ENCODE measurements at places on chromosomes 12 and 14.

- no peak for DNase-seq
These were observed 181.9 kb upstream of the ARHGAP5 start for GRCh38 chr14:31895206-31895605.

GRCh38 chr12:80242321-80242720 lies 143.0 kb downstream of the OTOGL start:
- no peak for DNase-seq

- DNase-seq = no peak
These were observed 759 bp upstream of the ACVR1B start for GRCh38 chr12:51950682-51951198.

DNA sequence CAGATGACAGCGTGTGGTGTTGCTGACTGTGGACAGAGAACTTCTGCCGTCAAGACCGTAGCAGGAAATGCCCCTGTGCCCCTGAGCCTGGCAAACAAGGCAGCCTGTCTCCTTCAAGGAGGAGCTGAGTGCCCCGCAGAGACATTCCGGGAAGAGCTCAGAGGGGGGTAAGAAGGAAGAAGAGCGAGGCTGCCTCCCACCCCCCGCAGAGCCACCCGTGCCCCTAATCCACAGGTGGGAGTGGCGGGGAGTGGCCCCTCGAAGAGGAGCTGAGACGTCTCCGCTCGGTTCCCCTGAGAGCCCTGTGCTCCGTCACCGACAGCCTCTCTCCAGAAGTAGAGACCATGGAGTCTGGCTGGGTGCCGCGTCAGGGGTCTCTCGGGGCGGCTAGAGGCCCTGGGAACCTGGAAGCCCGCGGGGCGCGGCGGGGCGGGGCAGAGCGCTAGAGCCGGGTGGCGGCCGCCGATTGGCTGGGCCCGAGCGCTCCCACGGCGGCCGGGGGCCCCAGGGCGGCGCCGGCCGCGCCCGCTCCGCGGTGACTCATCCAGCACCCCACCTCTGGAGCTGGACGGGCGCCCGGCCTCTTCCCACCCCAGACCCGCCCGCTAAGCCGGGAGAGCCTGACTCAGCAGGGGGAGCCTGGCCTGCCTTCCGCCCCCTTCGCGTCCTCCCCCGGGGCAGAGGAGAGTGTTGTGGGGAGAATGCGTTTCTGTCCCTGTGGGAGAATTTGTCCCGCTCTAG lies 25.2 kb upstream of the KRT78 start:
- DNase-seq = peak; percentile 67

DNA sequence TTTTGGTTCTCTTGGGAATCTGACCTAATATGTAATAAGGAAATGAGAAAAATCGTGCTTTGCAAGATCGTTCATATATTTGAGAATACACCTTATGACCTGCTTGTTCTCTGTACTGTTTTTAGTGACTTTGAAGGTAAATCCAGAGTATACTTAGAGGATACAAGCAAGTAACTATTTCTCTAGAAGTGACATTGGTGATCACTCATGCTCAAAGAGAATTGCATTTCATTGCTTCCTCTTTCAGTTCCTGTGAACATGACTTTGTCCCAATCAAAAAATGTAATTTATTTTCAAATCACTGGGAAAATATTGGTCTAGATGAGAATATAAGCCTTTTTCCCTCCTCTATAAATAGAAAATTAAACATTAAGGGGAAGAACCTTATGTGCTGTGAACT lies 2.7 kb downstream of the KTN1 start:
- no peak for DNase-seq

DNA sequence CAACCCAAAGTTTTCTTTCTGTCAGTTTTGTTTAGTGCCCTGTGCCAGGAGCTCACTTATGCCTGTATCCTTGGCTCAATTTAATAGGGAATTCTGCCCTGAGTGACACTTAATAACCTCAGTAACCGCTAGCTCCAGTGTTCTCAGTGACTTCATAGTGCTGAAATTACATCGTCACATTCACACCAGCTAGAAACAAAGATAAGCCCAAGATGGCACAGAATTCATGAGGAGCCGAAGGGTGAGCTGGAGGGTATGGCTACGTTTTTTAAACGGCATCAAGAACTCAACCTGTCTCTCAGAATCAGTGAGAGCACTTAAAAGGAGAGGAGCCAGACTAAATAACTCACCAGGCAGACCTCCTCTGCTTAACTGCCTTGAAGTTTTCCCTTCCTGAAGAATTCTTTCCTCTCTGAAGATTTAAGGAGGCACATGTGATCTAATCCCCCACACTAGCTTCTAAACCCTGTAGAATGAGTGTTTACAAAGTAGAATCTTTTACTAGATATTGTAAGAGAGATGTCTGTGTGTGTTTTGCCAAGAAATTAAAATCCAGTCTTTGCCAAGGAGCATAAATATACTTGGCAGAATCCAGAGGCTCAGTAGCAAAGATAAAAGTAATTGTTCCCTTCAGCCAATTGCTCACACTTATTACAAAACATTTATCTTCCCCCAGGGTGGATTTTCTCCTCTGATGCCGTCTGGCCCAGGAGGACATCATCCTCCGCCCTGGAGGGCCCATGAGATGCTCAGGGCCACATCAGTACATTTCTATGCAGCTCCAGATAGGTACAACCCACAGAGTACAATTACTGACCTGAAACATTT lies 37.3 kb downstream of the PTGER2 start:
- DNase-seq = no peak

- DNase-seq = no peak
These were observed 289.9 kb upstream of the SFSWAP start for GRCh38 chr12:131420867-131421447.

DNA sequence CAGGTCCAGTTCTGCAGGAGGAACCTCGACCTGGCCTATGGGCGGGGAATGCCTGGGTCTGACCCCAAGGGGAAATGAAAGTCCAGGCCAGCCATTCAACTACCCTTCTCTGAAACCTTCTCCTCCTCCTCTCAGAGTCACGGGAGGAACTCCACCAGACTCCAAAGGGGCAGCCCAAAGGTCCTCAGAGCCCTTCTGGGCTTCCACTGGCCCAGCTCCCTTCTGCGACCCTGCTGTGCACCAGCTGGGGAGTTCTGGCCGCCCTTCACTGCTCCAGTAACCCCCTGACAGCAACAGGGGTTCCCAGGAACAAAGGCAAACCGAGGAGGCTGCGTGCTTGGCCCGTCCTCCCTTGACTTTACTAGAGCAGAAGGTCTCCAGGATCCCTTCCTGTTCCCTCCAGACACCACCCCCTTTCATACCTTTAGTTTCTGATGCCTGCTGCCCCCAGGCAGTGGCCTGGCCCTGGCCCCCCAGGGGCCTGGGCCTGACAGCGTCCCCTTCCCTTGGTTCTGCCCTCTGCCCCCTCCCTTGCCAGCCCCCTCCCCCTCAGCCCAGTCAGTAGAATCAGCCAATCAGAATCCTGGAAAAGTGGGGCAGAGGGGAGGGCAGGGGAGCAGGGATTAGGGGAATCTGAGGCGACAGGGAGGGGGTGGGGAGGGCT lies 850 bp upstream of the ZNF385A start:
- no peak for DNase-seq

- DNase-seq = no peak
These were observed 58.5 kb downstream of the TMTC2 start for GRCh38 chr12:82745063-82745674.

- no peak for DNase-seq
These were observed 921 bp downstream of the RAD51B start for GRCh38 chr14:67820428-67820971.

- peak; percentile 29 for DNase-seq
These were observed 259.1 kb downstream of the PCNX1 start for GRCh38 chr14:71166180-71166837.

Data from NCI-H1436 (cell line).